ENCODE measurements at places on chromosomes 13 and 19. TPM values are rescaled to one million over a fixed set of nuclear protein-coding genes. Genes with fewer than 3 reads are reported as not detected.

Gene FFAR1
- polyA plus RNA-seq = not detected

Gene LEUTX
- polyA plus RNA-seq = not detected

Gene AMER2
- not detected for polyA plus RNA-seq

Gene KLK6
- not detected for polyA plus RNA-seq

Gene VRK3
- 81.2 TPM for polyA plus RNA-seq

Gene VSTM1
- not detected for polyA plus RNA-seq

Gene ZNF135
- 4.3 TPM for polyA plus RNA-seq

Gene CEACAM3
- polyA plus RNA-seq = not detected

Gene DENND1C
- 106 TPM for polyA plus RNA-seq

Gene NUFIP1
- 4.3 TPM for polyA plus RNA-seq

Gene MPHOSPH8
- 8.6 TPM for polyA plus RNA-seq

Gene KANK3
- 1.5 TPM for polyA plus RNA-seq

Gene ZNF649
- 7.0 TPM for polyA plus RNA-seq

Gene CYP4F3
- not detected for polyA plus RNA-seq

DNA sequence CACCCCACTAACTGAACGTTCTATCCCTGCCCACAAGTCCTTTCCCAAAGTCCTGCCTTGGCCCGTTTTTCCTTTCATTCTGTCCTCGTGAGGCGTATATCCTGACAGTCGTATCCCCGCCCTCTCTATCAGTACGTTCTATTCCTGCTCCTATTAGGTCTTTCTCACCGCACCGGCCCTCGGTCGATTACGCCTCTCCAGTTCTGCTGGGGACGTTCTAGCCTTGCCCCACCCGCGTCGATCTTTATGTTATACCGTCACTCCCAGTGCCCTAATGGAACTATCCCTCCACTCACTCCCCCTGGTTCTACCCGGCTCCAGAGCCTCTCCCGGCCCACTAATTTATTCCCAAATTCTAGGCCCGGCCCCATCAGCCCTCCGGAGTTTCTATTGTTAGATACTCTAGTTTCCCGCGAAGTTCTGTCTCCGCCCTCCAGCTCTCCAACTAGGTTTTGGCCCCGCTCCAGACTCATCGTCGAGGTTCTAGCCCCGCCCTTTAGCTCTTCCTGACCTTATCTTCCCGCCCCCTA is 2.0 kb downstream of the PLAUR start:
- peak overlapping the region; percentile 52 for H3K27ac ChIP-seq
- H3K4me3 ChIP-seq = peak overlapping the region; percentile 87
- peaks cover 24% of the 10 kb centered on the region for H3K4me1 ChIP-seq
- no peak for DNase-seq
- no peaks in the 10 kb centered on the region for H3K27me3 ChIP-seq

GRCh38 chr13:48906200-48906599 is 69.5 kb upstream of the FNDC3A start:
- no peaks in the 10 kb centered on the region for H3K36me3 ChIP-seq
- H3K4me3 ChIP-seq = no peak overlapping the region
- H3K27me3 ChIP-seq = peaks cover 6% of the 10 kb centered on the region
- H3K4me1 ChIP-seq = no peaks in the 10 kb centered on the region

GRCh38 chr13:72545030-72545719 is 182.3 kb downstream of the MZT1 start:
- H3K27me3 ChIP-seq = peaks cover 4% of the 10 kb centered on the region
- no peak overlapping the region for H3K27ac ChIP-seq
- no peaks in the 10 kb centered on the region for H3K4me1 ChIP-seq
- no peaks in the 10 kb centered on the region for H3K36me3 ChIP-seq
- DNase-seq = no peak
- no peak overlapping the region for H3K4me3 ChIP-seq

GRCh38 chr19:41427647-41428480 is 690 bp upstream of the B3GNT8 start:
- H3K36me3 ChIP-seq = no peaks in the 10 kb centered on the region
- peaks cover 34% of the 10 kb centered on the region for H3K4me1 ChIP-seq
- peak overlapping the region; percentile 88 for H3K4me3 ChIP-seq
- no peaks in the 10 kb centered on the region for H3K27me3 ChIP-seq

- no peak overlapping the region for H3K4me3 ChIP-seq
- no peak overlapping the region for H3K27ac ChIP-seq
- DNase-seq = no peak
- no peaks in the 10 kb centered on the region for H3K4me1 ChIP-seq
Measured at GRCh38 chr13:55155046-55155445, 1985.7 kb upstream of the PRR20A start.

DNA sequence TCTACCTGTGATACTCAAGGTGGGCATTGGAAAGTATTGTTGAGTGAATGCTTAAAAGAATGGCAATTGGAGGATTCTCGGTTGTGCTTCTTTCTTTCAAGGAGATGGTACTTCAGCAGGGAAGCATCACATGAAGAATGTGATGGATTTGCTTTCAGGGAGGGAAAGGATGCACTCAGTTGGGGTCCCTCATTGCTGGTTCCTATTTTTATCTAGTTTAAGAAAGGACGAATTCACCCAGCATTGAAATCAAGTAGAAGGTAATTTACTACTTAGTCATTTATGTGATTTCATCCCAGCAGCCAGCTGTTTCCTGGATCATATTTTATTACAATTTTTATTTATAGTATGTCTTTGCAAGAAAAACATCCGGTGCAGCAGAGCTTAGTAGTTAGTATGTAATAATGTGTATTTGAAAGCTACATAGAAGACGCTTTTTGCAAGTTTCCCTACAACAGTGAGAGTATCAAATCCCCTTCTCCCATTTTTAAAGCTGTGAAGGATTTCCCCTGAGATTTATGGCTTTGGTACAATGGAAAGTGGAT is 417.9 kb downstream of the GPC5 start:
- H3K36me3 ChIP-seq = no peaks in the 10 kb centered on the region
- H3K27ac ChIP-seq = no peak overlapping the region
- no peaks in the 10 kb centered on the region for H3K4me1 ChIP-seq
- no peak for DNase-seq

DNA sequence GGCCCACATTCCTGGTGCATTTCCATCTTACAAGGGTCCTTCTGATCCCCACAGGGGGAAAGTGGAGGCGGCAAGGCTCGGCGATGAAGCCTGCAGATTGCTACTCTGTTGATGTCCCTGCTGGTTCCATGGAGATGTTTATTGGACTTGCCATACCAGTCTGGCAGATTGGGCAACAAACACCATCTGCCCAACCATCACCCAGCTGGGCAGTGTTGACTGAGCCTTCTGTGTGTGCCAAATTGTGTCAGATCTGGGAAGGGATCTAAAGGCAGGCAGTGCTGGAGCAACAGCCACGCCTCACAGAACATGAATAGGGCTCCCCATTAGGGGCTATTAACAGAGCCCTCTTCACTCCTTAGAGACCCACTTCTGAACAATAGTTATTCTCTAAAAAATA is 35.0 kb downstream of the FLT1 start:
- DNase-seq = no peak
- H3K27ac ChIP-seq = no peak overlapping the region
- H3K4me1 ChIP-seq = no peaks in the 10 kb centered on the region
- H3K4me3 ChIP-seq = no peak overlapping the region
- H3K27me3 ChIP-seq = no peaks in the 10 kb centered on the region

DNA sequence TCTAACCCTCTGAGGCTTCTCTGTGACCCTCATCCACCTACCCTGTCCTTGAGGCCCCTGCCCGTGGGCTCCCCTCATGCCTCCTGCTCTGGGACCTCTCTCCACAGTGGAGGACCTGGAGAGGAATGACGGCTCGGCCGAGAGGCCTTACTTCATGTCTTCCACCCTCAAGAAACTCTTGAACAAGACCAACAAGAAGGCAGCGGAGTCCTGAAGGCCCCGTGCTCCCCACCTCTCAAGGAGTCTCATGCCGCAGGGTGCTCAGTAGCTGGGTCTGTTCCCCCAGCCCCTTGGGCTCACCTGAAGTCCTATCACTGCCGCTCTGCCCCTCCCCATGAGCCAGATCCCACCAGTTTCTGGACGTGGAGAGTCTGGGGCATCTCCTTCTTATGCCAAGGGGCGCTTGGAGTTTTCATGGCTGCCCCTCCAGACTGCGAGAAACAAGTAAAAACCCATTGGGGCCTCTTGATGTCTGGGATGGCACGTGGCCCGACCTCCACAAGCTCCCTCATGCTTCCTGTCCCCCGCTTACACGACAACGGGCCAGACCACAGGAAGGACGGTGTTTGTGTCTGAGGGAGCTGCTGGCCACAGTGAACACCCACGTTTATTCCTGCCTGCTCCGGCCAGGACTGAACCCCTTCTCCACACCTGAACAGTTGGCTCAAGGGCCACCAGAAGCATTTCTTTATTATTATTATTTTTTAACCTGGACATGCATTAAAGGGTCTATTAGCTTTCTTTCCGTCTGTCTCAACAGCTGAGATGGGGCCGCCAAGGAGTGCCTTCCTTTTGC is 10.8 kb upstream of the ILF3 start:
- H3K4me3 ChIP-seq = peak overlapping the region; percentile 14
- peaks cover 41% of the 10 kb centered on the region for H3K4me1 ChIP-seq
- DNase-seq = no peak
- no peaks in the 10 kb centered on the region for H3K27me3 ChIP-seq
- peak overlapping the region; percentile 89 for H3K27ac ChIP-seq

GRCh38 chr19:52086481-52086880 is 9.1 kb downstream of the ZNF841 start:
- H3K36me3 ChIP-seq = peaks cover 87% of the 10 kb centered on the region
- H3K4me3 ChIP-seq = no peak overlapping the region
- no peaks in the 10 kb centered on the region for H3K27me3 ChIP-seq
- no peak for DNase-seq
- H3K27ac ChIP-seq = no peak overlapping the region

- peak overlapping the region; percentile 59 for H3K4me3 ChIP-seq
- peaks cover 15% of the 10 kb centered on the region for H3K36me3 ChIP-seq
- H3K27me3 ChIP-seq = peaks cover 82% of the 10 kb centered on the region
- H3K4me1 ChIP-seq = peaks cover 21% of the 10 kb centered on the region
- DNase-seq = no peak
- no peak overlapping the region for H3K27ac ChIP-seq
Measured at GRCh38 chr19:55441692-55442321, 1.3 kb downstream of the SHISA7 start.

- no peak overlapping the region for H3K4me3 ChIP-seq
- peaks cover 12% of the 10 kb centered on the region for H3K27me3 ChIP-seq
- no peak overlapping the region for H3K27ac ChIP-seq
Measured at GRCh38 chr19:54654447-54655321, 8.1 kb upstream of the LILRB4 start.

GRCh38 chr13:49253310-49253709 is 5.6 kb downstream of the CDADC1 start:
- H3K4me3 ChIP-seq = no peak overlapping the region
- DNase-seq = no peak
- peaks cover 13% of the 10 kb centered on the region for H3K4me1 ChIP-seq
- H3K27ac ChIP-seq = no peak overlapping the region
- peaks cover 15% of the 10 kb centered on the region for H3K36me3 ChIP-seq
- no peaks in the 10 kb centered on the region for H3K27me3 ChIP-seq

- no peaks in the 10 kb centered on the region for H3K36me3 ChIP-seq
- no peaks in the 10 kb centered on the region for H3K27me3 ChIP-seq
- H3K27ac ChIP-seq = no peak overlapping the region
- DNase-seq = no peak
- no peaks in the 10 kb centered on the region for H3K4me1 ChIP-seq
- no peak overlapping the region for H3K4me3 ChIP-seq
Measured at GRCh38 chr13:91804724-91805123, 406.3 kb downstream of the GPC5 start.

DNA sequence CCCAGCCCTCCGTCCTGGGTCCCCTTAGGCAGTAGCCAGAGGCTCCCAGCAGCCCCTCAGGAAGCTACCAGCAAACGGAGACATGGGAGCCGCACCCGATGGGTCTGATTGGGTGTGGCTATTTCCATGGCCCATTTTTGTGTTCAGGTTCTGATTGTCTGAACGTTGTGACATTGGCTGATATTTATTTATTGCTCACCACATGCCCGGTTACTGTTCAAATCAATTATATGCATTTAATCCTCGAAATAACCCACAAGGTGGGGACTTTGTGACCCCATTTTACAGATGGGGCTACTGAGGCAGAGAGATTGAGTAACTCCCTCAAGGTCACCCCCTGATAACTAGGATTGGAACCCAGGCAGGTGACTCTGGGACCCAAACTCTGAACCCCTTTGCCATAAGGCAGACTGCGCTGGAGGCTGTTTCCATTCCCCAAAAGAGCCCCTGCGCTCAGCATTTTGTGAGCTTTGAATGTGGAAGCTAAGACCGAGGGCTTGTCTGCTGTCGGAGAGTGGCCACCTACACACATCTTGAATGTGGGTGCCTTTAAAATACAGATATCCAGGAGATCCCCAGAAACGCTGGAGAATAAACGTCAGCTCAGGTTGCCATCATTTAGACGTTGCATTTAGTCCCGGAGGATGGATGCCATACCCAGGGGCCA is 13.6 kb upstream of the MCF2L start:
- no peak for DNase-seq
- no peaks in the 10 kb centered on the region for H3K27me3 ChIP-seq
- H3K27ac ChIP-seq = no peak overlapping the region
- H3K4me3 ChIP-seq = no peak overlapping the region

- H3K4me3 ChIP-seq = no peak overlapping the region
- peaks cover 14% of the 10 kb centered on the region for H3K4me1 ChIP-seq
- DNase-seq = no peak
- no peaks in the 10 kb centered on the region for H3K27me3 ChIP-seq
Measured at GRCh38 chr19:8680676-8681344, 17.8 kb downstream of the ACTL9 start.

GRCh38 chr19:1066251-1066747 is 668 bp upstream of the ARHGAP45 start:
- no peak overlapping the region for H3K27ac ChIP-seq
- peaks cover 26% of the 10 kb centered on the region for H3K36me3 ChIP-seq
- peaks cover 46% of the 10 kb centered on the region for H3K4me1 ChIP-seq
- H3K4me3 ChIP-seq = peak overlapping the region; percentile 83

DNA sequence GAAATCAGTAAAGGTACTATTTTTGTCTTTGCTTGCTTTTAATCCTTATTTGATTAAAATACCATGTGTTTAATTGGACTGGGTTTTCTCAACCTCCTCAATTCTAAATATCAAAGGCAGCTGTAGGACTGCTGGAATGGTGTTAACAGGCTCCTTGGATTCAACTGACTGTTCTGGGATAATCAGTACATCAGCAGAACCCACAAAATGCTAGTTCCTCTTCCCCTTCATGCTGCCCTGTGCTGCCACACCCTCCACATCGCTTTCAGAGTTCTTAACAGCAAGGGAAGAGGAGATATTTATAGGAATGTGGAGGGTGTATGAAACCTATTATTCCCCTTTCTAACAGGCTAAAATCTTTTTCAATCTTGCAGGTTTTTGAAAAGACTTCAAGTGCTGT is 82.4 kb downstream of the KCTD12 start:
- no peak for DNase-seq
- no peaks in the 10 kb centered on the region for H3K36me3 ChIP-seq
- H3K27ac ChIP-seq = no peak overlapping the region
- no peaks in the 10 kb centered on the region for H3K27me3 ChIP-seq
- H3K4me1 ChIP-seq = no peaks in the 10 kb centered on the region

DNA sequence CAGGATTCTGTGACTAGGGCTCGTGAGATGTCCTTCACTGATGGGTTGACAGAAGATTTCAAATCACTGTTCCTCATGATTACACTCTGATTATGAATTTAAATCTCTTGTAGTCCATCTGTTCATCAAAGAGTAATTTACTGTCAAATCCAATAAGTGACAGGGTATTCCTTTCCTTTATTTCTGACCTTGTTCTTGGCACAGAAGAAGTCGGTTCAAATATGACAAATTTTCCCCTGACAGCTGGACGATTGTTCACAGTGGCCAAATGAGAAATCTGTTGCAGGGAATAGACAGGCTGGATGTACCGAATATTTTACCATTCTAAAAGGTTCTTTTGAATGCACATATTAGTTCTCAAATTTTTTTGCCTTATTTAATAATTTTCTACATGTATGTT is 767.3 kb upstream of the GPC6 start:
- no peak overlapping the region for H3K4me3 ChIP-seq
- no peaks in the 10 kb centered on the region for H3K27me3 ChIP-seq
- no peaks in the 10 kb centered on the region for H3K36me3 ChIP-seq

Measured in naive thymus-derived CD8-positive, alpha-beta T cell (primary cell).